Ureter (tissue), 1 donor: ENCODE measurements at places on chromosomes 13 and 19. TPM values are rescaled to one million over a fixed set of nuclear protein-coding genes. Genes with fewer than 3 reads are reported as not detected.

The DACH1 gene
- 10.4 TPM for total RNA-seq

The ADGRE3 gene
- total RNA-seq = not detected

The PNMA8A gene
- total RNA-seq = 6.4 TPM

The TEX26 gene
- total RNA-seq = not detected
